NCI-H1417 (cell line): ENCODE measurements at places on chromosomes 13 and 19.
A peak's percentile ranks its signal among the peaks of the same experiment; 100 is the strongest.

GRCh38 chr13:22468045-22468444, 712.7 kb upstream of the SGCG start:
- no peak for DNase-seq

GRCh38 chr19:4575267-4576015, 16.0 kb upstream of the SEMA6B start:
- no peak for DNase-seq

DNA sequence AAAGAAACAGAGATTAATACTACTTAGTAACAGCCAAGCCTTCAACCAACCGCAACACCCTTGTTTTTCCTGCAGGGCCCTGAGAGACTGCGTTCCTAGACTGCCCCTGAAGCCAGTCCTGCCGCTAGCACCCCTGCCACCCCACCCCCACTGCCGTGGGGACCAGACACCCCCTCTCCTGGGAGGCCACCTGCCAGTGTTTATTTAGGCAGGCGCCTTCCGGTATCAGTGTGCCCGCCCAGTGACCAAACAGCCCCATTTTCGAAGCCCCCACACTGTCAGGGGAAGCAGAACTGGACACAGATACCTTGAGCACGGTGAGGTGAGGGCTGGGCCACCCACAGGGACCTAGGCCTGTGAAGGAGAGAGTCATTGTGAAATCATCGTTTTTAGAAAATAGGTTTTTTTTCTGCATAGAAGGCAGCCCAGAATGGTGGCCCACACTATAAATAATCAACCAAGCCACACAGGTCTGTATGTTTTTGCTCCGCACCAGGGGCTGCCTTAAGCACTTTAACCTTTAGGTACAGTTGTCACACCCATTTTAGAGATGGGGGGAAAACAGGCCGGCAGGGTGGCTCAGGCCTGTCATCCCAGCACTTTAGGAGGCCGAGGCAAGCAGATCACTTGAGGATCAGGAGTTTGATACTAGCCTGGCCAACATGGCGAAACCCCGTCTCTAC, 3.5 kb upstream of the TLE5 start:
- peak; percentile 97 for DNase-seq

- no peak for DNase-seq
Observed at GRCh38 chr13:48492470-48493065, 40.3 kb downstream of the RCBTB2 start.

- DNase-seq: no peak
Observed at GRCh38 chr13:21573920-21574712, 29.9 kb downstream of the MICU2 start.

GRCh38 chr13:30022256-30022655, 171.8 kb upstream of the UBL3 start:
- no peak for DNase-seq

- DNase-seq: no peak
Observed at GRCh38 chr19:13269348-13269747, 119.1 kb downstream of the IER2 start.

DNA sequence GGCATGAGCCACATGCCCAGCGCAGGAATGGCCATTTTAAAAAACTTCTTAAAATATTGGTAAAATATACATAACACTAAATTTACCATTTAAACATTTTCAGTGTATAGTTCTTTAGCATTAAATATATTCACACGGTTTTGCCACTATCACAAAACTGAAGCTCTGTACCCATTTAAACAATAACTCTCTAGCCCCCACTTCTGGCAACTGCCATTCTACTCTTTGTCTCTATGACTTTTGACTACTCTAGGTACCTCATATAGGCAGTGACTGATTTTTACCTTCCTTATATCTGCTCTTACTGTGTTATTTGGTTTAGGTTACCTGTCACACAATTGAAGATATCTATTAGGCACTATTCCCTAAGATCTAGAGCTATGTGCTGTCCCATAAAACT, 2.3 kb upstream of the KBTBD7 start:
- DNase-seq: no peak

- DNase-seq: no peak
Observed at GRCh38 chr13:112657850-112658445, 31.9 kb upstream of the ATP11A start.

DNA sequence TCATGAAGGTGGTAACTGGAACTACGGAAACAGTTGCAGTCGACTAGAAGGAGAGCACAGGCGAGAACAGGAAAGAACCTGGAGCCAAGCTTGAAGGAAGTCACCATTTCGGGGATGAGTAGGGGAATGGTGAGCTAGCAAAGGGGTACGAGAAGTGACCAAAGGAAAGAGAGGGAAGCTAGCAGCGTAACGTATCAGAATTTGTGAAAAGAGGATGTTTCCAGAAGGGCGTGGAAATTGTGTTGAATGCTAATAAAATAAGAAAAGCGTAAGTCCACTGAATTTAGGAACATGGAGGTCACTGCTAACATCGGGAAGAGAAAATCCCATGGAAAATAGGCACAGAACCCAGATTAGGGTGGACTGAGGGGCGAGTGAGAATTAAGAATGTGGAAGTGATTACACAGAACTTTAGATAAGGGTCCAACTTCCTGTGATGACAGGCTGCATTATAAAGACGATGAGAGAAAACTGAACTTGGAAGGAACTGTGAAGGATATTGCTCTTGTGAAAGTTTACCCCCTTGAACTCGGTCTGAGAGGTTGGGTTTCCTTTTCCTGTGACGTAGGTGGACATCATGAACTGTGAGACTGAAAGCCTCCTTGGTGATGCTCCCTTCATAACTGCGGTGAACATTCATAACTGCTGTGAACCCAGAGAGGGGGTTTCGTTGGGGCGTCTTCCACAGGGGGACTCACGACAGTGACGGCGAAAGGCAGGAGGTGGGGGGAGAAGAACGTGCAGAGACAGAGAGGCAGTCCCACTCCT, 2.0 kb upstream of the FFAR2 start:
- no peak for DNase-seq

DNA sequence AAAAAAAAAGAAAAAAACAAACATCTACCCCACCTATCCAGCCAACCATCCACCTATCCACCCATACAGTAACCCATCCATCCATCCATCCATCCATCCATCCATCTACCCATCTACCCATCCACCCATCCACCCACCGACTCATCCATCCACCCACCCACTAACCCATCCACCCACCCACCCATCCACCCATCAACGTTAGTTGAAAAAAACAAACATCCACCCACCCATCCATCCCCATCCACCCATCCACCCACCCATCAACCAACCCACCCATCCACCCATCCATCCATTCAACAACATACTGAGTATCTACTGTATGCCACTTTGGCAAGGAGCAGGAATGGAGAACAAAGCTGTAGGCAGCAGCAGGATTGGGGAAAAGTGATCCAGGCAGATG, 6.1 kb upstream of the AP3D1 start:
- DNase-seq: no peak

DNA sequence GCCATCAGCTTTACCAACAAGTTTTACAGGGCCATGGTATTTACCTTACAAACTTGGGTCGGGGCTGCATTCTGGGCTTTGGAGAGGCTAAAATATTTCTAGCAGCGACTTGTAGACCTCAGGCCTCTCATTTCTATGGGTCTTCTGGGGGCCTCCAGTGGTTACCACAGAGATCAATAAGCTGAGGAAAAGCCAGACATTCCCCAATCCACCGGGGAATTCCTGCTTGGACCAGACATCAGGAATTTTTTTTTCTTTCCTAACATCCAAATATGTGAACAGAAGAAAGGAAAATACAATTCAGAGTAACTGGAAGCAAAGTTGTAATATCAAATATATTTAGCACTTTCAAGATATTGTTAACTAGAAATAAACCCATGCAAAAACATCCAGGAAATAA, 1.5 kb downstream of the DZIP1 start:
- DNase-seq: no peak

DNA sequence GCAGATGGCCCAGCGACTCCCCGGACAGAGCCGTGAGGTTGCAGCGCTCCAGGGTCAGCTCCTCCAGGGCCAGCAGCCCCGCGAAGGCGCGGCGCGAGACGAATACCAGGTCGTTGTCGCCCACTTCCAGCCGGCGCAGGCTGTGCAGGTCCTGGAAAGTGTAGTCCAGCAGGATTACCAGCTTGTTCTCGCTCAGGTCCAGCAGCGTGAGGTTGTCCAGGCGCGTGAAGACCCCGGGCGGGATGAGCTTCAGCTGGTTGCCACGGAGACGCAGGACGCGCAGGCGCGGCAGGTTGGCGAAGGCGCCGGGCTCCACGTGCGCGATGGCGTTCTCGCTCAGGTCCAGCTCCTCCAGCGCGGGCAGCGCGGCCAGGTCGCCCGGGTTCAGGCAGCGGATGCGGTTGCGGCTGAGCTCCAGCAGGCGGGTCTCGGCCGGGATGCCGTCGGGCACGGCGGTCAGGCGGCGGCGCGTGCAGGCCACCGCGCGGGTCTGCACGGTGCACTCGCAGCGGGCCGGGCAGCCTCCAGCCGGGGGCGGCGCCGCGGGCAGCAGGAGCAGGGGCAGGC, 9.3 kb upstream of the PEAK3 start:
- DNase-seq: peak; percentile 37

GRCh38 chr13:36518707-36519106, 86.4 kb downstream of the CCNA1 start:
- peak; percentile 75 for DNase-seq

DNA sequence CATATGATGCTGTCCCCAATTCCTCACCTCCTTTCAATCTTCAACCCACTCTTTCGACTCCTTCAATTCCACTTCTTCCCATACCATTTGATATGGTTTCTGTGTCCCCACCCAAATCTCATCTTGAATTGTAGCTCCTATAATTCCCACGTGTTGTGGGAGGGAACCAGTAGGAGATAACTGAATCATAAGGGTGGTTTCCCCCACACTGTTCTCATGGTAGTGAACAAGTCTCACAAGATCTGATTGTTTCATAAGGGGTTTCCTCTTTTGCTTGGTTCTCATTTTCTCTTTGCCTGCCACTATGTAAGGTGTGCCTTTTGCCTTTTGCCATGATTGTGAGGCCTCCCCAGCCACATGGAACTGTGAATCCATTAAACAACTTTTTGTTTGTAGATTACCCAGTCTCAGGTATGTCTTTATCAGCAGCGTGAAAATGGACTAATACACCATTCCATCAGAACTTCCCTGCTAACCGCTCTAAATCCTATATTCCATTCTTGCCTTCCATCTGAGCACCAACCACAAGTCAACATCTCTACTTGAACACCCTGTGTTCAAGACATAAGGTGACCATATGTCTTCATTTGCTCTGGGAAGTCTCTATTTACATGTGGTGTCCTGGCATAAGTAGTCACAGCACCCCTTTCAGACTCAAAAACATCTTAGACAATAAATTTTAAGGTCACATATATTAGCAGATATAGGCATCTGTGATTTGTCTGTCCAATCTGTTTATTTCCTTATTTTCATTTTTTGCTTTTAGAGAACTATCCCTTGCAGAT, 122.9 kb downstream of the TSHZ3 start:
- no peak for DNase-seq

DNA sequence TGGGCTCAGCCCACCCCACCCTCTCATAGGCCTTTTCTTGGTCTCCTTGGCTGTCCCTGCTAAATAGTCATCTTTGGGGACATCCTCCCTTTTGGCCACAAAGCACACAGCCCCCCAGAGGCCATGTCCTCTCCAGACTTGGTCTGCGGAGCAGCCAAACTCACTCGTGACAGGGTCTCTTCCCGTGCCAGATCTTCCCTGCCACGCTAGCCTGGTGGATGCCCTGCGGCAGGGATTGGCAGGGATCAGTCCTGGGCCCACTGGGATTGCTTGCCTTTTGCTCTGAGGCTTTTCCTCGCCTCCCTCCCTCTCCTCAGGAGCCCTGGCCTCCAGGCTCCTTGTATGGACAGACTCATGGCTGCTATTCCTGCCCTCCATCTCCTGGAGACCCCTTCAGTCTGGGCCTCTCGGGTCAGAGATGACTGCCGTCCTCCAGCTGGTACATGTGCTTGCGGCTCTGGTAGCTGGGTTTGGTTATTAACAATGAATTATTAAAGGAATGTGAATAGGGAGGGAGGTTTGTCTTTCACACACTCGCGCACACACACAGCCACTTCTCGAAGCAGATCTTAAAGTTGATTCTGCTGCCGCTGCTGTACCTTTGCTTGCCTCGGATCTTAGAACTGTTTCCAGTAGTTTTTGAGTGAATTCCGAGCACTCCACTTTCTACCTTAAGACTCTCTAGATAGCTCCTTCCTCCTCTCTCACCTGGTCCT, 45.1 kb downstream of the NFIX start:
- no peak for DNase-seq

DNA sequence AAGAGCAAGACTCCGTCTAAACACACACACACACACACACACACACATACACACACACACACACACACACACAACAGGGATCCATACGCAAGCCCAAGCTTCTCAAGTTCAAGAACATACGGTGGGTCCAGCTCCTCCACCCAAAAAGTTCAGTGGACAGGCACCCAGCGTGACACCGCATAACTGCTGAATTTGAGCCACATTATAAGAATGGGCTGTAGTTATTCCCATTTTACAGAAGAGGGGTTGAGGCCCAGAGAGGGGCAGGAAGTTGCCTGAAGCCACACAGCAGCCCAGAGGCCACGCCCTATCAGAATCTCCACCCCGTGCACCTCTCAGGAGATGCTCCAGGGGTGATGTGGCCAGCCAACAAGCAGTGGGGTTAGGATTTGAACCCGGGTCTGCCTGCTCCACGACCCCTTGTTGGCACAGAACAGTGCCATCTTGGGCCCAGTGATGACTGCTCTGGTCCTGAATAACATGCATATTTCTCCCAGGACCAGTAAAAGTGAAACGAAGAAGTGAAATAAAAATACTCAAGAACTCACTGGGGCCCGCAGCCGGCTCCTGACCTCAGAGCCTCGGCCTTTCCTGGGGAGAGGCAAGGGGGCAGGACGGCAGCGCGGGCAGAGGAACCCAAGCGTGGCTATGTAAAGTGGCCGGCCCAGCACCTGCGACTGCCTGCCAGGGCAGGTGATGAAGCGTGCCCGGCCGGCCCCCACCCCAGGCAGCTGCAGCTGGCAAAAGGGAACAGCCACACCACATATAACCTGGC, 61.9 kb downstream of the AP1M1 start:
- no peak for DNase-seq

GRCh38 chr19:13838435-13839129, 38.4 kb upstream of the NANOS3 start:
- DNase-seq: no peak

GRCh38 chr19:6063576-6064335, 46.5 kb downstream of the RFX2 start:
- DNase-seq: no peak

DNA sequence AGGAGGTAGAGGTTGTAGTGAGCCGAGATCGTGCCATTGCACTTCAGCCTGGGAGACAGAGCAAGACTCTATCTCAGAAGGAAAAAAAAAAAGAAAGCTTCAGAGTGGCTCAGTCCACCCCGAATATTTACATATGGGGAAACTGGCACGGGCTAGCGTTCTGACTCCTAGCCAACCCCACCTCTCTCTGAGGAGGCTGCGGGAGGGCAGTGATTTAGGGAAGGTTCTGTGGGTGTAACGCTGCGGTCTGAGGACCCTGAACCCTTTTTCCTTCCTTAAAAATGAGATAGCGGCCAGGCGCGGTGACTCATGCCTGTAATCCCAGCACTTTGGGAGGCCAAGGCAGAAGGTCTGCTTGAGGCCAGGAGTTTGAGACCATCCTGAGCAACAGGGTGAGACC, 5.0 kb downstream of the LRRC25 start:
- DNase-seq: no peak

- no peak for DNase-seq
Observed at GRCh38 chr13:76928456-76928855, 19.9 kb upstream of the ACOD1 start.

- DNase-seq: peak; percentile 75
Observed at GRCh38 chr19:49097453-49098288, 12.4 kb downstream of the SNRNP70 start.
